Upper lobe of left lung (tissue), 6 donors: ENCODE measurements at places on chromosomes 4 and X.

- no peak for DNase-seq
These were observed 5.3 kb downstream of the PLXNB3 start for GRCh38 chrX:153769158-153769864.

- no peak for DNase-seq
These were observed 42.2 kb downstream of the SMIM10L2A start for GRCh38 chrX:135463937-135464336.

GRCh38 chr4:155012469-155012868 lies 196.0 kb upstream of the NPY2R start:
- DNase-seq = no peak

- no peak for DNase-seq
These were observed 32.5 kb downstream of the TACC3 start for GRCh38 chr4:1753697-1754311.

DNA sequence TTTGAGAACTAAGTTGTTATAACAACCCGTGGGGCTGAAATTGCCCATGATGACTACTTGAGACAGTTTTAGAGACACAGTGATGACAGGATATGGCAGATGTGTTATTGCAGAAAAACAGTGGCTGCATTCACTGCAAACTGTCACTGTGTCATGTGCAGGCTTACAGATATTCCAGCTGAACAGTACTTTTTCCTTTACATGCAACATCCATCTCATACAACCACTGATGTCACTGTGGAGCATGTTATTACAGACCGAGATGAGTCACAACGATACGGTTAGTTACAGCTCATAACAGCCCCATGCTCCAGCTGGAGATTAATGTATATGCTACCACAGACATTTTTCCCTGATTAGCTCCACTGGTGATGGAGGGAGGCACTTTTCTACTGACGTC lies 207.4 kb downstream of the TMA16 start:
- DNase-seq = no peak

GRCh38 chr4:189029976-189030504 lies 890.8 kb downstream of the TRIML1 start:
- no peak for DNase-seq

DNA sequence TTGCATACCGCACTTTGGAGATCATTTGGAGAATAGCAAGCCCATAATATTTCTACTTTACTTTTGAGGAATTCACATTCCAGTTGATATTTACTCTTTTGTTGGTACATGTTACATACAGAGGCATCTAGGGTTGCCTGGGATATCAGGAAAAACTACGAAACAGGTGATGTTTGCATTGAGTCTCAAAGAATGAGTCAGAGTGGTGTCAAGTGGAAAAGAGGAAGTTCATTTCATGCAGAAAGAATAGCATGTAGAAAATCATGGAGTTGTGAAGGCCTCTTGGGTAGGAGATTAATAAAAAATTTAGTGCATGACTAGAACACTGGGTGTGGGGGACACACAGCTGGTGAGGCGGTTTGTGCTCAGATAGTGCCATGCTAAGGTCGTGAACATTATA lies 33.5 kb upstream of the ELOVL6 start:
- no peak for DNase-seq
